ENCODE measurements at places on chromosomes 6 and 20.

GRCh38 chr6:106731144-106731842 is 101.9 kb downstream of the QRSL1 start:
- no peak for DNase-seq

DNA sequence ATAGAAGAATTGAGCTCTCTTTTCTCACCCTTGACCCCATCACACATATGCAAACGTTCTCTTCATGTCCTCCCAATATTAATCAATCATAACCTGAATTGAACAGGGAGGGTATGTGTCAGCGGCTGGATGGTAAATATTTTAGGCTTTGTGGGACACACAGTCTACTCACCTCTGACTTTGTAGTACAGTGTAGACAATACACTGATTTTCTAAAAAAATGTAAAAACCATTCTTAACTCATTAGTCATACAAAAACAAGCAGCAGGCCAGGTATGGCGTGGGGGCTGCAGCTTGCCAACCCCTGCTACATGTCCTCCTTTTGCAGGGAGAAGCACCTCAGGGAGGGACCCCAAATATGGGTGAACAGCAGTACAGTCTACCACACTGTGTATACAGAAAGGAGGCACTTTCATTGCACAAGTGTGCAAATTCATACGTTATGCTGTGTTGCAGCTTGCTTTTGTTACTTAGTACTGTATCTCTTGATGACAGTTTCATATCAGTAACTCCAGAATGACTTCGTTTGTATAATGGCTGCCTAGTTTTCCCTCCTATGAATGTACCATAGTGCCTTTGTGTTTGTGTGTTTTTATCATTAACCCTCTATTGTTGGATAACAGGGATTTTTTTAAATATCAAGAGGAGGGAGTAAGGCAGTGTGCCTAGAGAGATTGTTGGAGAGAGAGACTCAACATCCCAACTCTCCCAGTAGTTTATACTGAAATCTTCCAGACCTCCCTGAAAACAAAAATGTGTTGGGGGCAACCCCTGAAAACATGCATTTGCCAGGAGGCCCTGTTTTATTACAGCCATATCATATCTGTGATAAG is 214.3 kb downstream of the ZMYND8 start:
- no peak for DNase-seq

GRCh38 chr20:58498470-58499068 is 16.6 kb downstream of the APCDD1L start:
- DNase-seq = no peak

DNA sequence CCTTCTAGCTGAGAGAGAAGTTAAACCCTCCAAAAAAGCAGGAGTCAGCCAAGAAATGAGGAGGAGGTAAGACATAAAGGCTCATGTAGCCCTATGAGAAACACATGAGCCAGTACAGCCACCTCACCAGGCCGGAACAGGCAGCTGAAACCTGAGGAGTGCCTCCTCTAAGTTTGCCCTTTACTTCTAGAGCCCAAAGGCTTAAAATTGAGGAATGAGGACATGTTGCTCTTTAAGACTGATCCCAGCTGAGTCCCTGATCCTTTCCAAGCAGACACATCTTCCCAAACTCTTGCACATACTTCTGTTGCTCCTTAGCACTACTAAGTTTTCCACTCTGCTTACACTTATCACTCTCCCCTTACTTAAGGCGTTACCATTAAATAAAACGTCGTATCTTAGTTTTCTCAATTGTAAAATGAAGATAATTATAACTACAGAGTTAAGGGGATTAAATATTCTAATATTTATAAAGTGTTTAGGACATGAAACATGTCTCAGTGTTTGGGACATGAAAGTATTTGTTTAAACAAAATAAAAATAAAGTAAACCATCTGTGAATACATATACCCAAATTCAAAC is 124.0 kb downstream of the OGFRL1 start:
- no peak for DNase-seq

DNA sequence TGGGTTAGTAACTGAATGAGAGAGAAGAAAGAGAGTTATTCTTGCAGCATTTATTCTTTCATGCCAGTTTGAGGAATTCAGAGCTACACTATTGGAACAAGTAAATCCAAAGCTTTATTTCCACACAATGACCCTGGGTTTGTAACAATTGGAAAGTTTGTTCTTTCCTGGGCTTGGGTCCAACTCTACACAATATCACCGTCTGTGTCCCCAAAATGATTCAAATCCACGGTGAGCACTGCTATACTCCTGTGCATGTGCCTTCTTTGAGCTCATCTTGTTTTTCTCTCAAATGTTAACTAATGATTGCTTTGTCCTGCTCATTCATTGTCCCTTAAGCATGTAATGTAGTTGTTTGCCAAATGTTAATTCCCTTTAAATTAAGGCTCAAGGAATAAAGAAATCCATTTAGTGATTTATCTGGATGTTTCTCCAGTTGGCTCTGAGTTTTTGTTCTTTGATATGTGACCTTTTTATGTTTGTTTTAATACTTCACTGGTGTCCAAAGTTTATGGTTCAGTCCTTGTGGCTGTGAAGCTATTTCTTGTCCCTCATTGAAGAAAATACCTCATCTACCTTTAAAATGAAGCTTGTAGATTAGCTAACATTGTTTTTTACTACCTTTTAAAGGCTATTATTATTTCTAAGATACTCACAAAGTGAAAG is 20.5 kb upstream of the CRISP3 start:
- no peak for DNase-seq

DNA sequence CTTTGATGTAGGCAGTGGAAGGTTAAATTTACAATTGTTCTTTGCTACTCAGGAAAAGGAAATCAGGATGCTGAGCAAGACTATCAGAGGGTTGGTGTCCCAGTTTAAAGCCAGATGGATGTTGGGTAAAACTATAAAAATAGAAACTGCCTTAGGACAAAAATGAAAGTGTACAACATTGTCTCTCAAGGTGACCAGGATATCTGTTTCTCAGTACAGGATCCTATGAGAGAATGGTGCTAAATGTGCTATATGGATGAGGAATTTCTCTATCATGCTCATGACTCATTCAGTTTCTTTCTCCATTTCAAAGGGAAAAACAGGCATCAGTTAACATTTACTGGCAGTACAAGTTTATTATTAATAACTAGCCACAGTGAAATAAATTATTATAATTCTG is 534.2 kb upstream of the GJE1 start:
- no peak for DNase-seq

Data from activated effector memory CD4-positive, alpha-beta T cell treated with anti-CD3 and anti-CD28 coated beads, Interleukin-2, amount 50 U/mL, for 16 hours (primary cell).